ENCODE measurements at places on chromosomes 5 and 9. TPM values are rescaled to one million over a fixed set of nuclear protein-coding genes. Genes with fewer than 3 reads are reported as not detected.

- peak; percentile 61 for DNase-seq
Observed at GRCh38 chr5:76292620-76293322, 110.3 kb upstream of the IQGAP2 start.

DNA sequence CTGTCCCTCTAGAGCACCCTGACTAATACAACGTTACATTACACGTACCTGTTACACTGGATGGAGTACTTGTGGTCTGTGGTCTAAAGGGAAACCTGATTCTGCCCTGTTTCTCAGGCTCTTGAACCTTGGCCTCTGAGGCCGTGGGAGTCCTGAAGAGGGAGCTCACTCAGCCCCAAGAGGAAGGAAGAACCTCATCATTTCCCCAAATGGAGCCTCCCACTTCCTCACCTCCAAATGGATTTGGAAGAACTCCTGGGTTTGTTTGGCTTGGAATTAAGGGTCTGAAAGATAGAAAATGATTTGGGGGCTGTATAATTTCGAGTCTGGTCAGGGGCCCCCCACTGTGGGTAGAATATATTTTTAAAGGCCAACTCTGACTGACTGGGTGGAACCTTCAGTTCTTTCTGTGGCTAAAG is 200.2 kb downstream of the SEMA6A start:
- no peak for DNase-seq

DNA sequence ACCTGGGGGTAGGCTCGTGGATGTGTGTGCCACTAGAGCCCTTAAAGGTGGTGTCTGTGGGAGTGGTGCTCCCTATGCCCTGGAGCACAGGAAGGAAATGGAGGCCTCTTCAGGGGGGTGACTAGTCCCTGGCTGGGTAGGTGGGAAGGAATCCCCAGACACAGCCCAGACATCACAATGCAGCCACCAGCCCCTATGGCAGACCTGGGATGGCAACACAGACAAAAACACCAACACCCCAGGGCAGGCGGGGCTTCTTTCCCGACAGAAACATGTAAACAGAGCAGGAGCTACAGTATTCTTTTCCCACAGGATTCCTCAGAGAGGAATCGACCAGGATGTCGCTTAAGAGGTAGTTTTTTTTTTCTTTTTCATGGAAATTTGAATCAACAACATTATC is 10.4 kb upstream of the NR5A1 start:
- no peak for DNase-seq

DNA sequence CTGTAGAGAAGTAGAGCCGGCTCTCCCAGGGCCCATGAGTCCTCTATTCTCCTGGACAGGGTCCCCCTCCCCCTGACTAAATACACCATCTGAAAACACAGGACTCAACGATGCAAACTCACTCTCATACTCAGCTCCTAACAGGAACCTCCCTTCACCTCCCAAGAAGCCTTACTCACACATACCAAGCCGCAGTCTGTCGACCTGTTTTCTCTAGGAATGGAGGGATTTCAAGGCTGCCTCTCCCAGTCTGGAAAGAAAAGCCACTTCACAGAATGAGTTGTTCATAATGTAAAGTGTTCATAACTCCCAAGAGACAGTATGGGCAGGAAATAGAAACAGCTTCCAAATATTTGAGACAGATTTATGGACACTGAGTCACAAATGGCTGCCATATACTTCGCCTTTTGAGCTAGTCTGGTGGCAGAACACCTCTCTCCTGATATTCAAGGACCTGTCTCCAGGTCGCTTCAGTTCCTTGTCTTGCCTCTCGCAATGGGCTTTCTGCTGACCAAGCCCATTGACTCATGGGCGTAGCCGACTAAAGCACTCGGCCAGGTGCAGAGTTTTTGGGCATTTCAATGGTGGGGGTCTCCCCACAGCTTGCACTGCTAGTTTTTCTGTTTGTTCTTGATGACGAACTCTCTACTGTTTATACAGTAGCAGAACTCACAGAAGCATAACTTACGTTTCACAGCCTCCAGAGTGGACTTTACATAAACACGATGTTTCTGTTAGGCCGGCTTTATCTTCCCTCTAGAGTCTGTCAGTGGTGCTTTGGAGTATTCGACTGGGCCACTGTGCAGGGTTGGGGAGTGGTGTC is 25.0 kb upstream of the IL17B start:
- DNase-seq, result no peak

- DNase-seq, result no peak
Observed at GRCh38 chr5:7391215-7391614, 4.7 kb upstream of the ADCY2 start.

DNA sequence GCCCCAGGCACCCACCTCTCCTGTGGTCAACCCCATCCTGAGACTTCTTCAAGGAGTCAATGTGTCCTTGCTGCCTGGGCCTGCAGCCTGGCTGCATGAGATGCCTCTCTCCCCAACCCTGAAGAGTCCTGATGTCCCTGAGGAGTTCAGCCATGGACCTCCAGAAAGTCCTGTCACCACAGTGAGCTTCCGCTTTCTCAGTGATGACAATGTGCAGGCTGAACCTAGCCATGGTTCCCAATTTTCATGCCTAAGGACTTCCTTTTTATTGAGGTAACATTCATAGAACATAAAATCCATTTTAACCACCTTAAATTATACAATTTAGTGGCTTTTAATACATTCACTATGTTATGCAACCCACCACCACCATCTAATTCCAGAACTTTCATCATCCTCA is 29.1 kb downstream of the DAP start:
- DNase-seq, result no peak

DNA sequence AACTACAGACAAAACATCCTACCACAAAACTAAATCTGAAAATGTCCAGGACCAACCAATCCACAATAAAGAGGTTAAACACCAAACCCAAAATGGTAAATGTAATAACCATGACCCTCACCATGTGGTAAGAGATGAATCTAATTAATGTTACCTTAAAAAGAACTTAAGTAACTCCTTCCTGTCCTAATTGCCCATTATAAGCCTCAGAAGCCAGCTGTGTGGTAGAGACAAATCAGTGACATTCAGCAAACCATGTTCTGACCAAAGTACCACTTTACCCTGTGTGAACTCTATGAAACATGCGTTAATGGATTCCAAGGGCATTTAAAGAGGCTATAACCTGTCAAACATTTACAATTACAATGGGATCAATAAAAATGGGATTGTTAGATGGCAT is 25.0 kb downstream of the LPAR1 start:
- no peak for DNase-seq

DNA sequence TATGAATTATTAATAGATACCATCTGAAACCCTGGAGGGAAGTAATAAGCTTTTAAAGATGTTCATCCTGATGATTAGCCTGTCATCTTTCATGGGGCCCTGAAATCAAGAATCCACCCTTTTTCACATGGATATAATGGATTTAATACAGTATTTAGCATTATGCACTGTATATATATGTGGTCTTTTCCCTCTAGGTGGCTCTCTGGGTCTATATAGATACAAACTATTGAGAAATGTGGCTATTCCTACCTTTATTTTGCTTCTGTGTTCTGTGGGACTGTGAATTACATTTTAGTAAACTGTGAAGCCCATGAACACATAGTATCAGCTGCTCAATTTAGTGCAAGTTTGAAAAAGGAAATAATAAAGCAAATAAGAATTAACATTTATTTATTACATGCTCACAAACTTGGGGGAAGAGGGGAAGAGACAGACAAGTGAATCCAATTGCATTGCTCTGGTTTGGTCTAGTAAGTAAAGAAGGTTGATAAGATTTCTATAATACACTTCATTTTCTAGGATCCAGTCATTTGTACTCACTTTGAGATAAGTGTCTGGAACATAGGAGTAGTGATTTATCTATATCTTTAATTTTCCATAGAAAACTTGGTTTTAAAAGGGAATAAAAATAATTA is 112.2 kb downstream of the SCAMP1 start:
- peak; percentile 72 for DNase-seq

DNA sequence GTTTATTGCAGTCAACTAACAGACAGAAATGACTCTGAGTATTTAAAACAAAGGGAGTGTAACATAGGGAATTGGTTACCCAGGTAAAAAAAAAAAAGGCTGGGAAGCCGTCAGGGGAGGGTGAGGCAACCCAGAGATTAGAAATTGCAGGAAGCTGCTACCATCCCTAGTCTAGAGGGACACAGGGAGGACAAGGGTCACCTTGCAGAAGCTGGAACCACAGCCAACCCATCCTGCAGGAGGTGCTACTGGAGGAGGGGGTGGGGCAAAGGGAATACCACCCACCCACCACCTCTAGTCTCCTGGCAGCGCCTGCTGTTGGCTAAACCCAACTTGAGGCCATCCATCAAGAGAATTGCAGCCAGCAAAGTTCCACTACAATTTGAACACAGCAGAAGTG is 6.5 kb downstream of the CAST start:
- no peak for DNase-seq

DNA sequence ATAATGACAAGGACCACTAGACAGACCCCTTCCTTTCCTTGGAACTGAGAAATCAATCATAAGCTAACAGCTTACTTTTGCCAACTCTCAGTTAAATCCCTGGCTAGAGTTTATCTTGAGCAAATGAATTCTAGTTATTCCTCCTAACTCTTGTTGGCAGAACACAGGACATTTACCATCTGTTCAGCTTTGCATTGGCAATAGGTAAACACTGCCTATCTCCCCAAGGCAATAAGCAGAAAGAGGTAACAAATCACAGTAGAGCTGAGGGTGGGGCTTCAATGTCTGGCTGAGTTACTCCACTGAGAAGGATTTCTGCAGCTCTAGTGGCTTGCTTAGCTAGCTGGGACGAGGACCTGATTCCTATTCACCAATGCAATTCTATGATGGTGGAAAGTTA is 503.3 kb upstream of the GRIA1 start:
- DNase-seq, result peak; percentile 6

DNA sequence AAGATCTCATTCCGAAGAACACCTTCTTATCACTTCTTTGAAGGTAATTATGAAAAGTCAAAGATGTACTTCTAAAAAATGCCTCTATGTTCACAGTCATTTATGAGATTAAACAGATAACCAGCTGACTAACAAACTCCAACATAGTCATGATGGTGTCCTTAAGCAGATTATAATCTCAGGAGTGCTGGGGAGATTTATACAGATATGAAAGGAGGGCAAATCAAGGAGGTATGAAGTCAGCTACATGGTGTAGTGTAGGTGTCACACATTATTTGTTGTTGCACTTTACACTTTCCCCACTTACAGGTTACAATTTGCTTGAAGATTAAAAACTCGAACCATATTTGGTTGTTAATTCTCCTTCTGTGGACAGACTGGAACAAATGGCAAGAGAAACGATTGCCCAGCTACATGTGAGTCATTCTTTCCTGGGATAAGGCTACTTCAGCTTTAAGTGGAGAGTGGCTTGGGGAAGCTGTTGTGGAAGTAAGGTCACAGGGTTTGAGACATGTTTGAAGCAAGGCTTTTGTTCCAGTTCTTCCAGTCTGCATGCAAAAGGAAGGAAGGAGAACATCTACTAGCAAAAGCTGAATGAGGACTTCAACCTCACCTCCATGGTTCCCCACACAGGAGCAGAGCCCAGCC is 320.1 kb downstream of the ADGRV1 start:
- peak; percentile 72 for DNase-seq

- no peak for DNase-seq
Observed at GRCh38 chr9:98634685-98635336, 73.9 kb downstream of the GABBR2 start.

- no peak for DNase-seq
Observed at GRCh38 chr5:6342689-6343315, 35.5 kb downstream of the MED10 start.

DNA sequence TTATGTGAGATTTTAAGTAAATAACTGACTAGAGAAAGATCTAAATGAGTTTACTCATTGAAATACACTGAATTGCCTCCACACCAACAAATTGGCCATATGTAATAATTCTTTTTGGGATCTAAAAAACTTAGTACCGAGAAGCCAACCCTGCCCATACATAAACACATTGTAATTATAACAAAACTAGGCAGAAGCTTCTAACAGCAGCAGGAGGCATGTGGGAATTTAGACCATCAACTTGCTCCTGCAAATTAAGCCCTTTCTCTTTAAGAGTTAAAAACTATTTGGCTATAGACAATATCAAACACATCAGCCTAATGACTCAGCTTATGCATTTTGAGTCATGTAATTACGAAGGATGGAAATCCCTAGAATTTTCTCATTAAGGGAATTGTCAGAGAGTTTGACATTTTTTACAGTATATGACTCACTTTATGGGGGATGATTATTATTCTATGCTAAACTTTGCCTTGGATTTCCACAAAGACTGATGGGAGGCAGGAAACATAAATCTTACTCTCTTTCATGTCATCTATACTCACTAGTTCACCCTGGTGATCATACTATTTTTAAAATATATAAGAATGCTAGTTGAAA is 1.0 kb downstream of the IL7R start:
- no peak for DNase-seq

DNA sequence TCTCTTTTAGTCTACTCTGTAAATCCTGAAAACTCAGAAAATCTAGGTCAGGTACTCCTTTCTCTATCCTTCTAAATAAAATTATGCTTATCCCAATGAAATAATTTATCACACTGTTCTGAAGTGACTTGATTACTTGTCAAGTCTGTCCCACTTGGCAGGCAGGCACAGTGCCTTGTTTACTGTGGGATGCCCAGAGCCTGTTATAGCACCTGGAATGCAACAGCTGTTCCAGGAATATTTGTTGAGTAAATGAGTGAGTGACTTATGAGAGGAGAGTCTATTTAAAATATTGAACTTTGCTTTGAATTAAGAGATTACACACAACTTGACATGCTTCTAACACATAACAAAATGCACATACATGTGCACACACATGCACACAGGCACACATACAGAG is 130.0 kb downstream of the MPDZ start:
- peak; percentile 50 for DNase-seq

DNA sequence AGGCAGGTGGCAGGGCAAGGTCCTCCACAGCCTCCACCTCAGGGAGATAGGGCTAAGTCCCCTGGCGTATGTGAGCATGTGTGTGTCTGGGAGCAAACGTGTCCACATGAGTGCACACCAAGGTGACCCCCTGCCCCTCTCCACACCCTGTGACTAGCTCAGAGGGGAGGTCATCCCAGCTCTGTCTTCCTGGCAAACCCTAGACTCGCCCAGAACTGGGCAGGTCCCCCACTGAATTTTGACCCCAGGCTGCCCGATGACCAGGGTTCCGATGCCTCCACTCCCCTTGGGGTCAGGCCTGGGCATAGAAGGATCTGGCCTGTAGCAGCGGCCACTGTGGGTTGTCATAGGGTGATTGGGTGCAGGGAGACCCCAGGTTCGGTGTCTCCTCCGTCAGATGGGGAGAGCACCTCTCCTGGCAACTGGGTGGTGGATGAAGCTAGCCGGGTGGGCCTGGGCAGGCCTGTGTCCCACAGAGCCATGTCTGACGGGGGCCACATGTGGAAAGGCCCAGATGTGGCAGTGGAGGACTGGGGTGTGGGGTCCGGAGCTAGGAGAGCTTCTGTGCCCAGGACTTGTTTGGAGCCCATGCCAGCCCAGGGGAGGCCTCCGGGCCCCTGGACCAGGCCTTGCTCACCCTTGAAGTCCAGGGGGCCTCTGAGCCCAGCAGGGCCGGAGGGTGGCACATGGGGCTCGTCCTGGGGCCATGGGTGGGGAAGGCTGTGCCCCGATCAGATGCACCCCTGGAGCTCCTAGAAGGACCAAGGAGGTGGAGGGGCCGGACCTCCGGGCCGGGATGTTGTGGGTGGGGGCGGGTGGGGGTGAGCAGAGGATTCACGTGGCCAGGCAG is 6.2 kb downstream of the DIPK1B start:
- DNase-seq, result no peak

CHSY3 gene
- total RNA-seq, result 6.3 TPM

TBCA gene
- total RNA-seq, result 143 TPM

PCBD2 gene
- 8.9 TPM for total RNA-seq

GFI1B gene
- 0.13 TPM for total RNA-seq

S1PR3 gene
- total RNA-seq, result 14.7 TPM

NR2F1 gene
- 1.8 TPM for total RNA-seq

RNF224 gene
- total RNA-seq, result not detected
